ENCODE measurements at places on chromosomes 6 and 20.

GRCh38 chr6:7461416-7461815 is 71.8 kb downstream of the RIOK1 start:
- no peak for DNase-seq

GRCh38 chr6:42394881-42395620 is 56.7 kb downstream of the TRERF1 start:
- peak; percentile 73 for DNase-seq

DNA sequence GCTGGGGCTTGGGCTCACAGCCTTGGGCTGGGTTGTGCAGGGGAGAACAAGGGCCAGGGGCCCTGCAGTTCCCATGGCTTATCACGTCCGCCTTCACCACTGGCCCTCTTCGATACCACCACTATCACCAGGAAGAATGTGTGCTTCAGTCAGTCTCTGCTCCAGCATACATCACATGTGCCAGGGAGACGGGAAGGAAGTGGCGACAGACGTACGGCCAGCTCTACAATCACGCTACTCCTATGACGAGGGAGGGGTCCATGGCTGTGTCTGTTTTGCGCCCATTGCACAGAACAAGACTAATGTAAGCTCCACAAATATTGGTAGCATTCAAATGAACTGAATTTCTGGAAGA is 72.1 kb downstream of the TRAM2 start:
- DNase-seq = no peak

GRCh38 chr20:507761-508332 is 35.7 kb downstream of the CSNK2A1 start:
- no peak for DNase-seq

DNA sequence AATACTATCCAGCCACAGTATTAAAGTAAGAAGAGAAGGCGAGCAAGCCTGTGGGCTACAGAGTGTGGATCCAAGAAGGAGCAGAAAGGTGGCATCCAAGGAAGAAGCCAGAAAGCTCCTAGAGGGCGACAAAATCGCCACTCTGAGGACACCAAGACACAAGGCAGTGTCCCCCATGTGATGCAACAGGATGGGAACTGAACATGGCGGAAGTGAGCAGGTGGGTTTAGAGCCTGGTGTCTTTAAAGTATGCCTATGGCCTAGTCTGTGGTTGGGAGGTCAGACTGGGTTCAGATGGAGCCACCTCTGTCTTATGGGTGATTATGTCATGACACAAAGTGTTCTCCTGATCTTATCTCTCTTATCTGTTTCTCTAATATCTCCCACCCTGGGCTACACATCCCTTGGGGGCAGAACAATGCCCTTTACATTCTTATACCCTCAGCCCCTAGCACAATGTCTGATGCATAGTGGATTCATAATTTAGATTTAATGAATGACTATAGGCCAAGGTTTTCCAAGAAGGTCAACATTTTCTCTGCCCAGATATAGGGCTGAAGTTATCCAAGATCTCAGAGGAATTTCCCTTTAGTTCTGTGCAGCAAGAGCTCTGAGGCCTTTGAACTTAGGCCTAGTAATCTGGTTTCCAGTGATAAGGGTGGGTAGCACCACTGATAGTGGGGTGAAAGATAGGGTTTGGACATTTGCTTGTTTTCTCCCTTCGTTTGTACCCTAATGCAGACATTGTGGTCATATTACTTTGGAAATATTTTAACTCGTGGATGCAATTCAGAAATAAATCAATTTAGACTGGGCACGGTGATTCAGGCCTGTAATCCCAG is 167.3 kb upstream of the AKIRIN2 start:
- no peak for DNase-seq

GRCh38 chr6:150230832-150231524 is 88.1 kb downstream of the PPP1R14C start:
- no peak for DNase-seq

- peak; percentile 63 for DNase-seq
Observed at GRCh38 chr6:158290659-158291058, 21.6 kb upstream of the TULP4 start.

DNA sequence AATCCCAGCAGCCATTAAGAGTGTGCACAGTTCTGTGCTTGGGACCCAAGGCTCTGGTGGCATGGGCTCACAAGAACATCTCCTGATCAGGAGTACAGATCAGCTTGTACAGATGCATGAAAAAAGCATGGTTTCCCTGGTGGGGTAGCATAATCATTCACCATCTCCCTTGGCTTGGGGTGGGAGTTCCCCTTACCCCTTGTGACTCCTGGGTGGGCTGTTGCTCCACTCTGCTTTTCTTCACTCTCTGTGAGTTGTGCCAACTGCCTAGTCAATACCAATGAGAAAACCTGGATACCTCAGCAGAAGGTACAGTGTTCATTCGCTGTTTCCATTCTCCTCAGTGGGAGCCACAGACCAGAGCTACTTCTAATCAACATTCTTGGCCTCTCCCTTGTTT is 13.6 kb upstream of the HLA-DQB1 start:
- DNase-seq = no peak

GRCh38 chr6:132933090-132933489 is 118.7 kb downstream of the RPS12 start:
- no peak for DNase-seq

GRCh38 chr6:1312473-1313367 is 822 bp downstream of the FOXQ1 start:
- no peak for DNase-seq

DNA sequence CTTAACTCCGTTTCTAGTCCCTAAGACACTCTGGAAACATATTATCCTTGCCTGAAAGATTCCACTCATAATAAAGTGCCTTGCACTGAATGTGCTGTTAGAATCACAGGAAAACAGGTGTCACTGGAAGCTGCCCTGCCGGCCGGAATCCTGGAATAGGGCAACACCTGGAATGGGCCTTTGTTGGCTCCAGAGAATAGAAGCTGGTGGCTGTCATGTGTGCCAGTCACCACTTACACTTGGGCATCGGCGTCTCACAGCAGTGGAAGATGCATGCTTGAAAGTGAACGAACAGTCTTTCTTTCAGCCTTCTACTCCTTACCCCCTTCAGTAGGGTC is 90.8 kb upstream of the AFDN start:
- no peak for DNase-seq

All from activated CD8-positive, alpha-beta memory T cell treated with anti-CD3 and anti-CD28 coated beads for 24 hours (primary cell).